Urinary bladder (tissue), 4 donors: ENCODE measurements at places on chromosomes 3 and 15. TPM values are rescaled to one million over a fixed set of nuclear protein-coding genes. Genes with fewer than 3 reads are reported as not detected.

Gene RTP1
- not detected for total RNA-seq

Gene C3orf20
- total RNA-seq, result 0.26 TPM

Gene APH1B
- total RNA-seq, result 20.2 TPM

Gene LDHAL6B
- total RNA-seq, result not detected

Gene LYSMD2
- 11.1 TPM for total RNA-seq

Gene WDR93
- total RNA-seq, result not detected

Gene RTP4
- total RNA-seq, result 2.5 TPM

Gene RFX7
- total RNA-seq, result 16.0 TPM

Gene WNT5A
- 23.2 TPM for total RNA-seq

Gene ZMAT3
- total RNA-seq, result 13.5 TPM

Gene MOBP
- 0.05 TPM for total RNA-seq

Gene GABRR3
- total RNA-seq, result 0.11 TPM

Gene DISP2
- 0.63 TPM for total RNA-seq

Gene CD96
- total RNA-seq, result 7.6 TPM
